ENCODE measurements at places on chromosomes 2 and 18.
A peak's percentile ranks its signal among the peaks of the same experiment; 100 is the strongest.

DNA sequence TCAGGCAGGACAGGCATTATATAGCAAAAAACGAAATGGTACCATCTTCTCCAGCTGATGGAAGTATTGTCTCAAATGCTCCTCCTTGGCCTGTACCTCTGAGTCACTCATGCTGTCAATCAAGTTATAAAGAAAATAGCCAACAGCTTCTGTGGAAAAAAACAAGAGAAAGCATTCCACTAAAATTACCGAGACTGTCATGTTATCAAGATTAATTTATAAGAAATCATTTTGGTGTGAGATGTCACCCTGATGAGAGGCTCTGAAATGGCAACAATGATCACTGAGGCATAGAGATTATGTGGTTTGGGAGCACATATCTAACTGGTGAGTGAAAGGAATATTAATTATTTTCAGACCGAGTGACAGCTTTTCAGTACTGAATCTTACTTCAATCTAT, 47.4 kb downstream of the LRPPRC start:
- no peak for DNase-seq

GRCh38 chr2:234412726-234413125, 84.2 kb downstream of the ARL4C start:
- DNase-seq: no peak

- DNase-seq: no peak
Measured at GRCh38 chr2:26892922-26893524, 45.1 kb downstream of the DPYSL5 start.

GRCh38 chr2:177076636-177077179, 135.9 kb upstream of the HNRNPA3 start:
- DNase-seq: no peak

DNA sequence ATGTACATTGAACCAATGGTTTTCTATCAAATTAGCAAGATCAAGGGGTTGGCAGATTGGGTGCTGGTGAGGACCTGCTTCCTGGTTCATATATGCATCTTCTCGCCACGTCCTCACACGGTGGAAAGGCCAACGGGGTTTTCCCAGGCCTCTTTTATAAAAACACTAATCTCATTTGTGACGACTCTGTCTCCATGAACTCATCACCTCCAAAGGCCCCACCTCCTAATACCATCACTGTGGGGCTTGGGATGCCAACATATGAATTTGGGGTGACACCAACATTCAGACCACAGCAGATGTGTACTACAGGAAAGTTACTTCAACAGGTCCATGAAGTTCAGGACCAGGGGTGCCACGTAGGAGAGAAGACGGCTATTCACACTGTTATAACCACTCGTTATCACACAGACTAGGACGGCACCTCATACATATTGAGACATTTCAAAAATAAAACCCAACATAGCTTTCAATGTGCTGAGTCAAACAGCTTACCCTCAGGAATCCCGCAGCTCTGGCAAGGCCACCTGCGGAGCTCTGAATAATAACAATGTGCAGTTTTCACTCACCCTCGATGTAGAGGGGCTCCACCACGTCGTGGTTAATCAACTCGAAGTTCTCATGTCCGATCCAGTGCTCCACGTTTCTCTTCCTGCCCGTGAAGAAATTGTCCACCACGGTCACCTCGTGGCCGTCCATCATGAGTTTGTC, 49.3 kb downstream of the UXS1 start:
- peak; percentile 53 for DNase-seq

GRCh38 chr18:24446953-24447538, 13.4 kb upstream of the HRH4 start:
- DNase-seq: no peak

DNA sequence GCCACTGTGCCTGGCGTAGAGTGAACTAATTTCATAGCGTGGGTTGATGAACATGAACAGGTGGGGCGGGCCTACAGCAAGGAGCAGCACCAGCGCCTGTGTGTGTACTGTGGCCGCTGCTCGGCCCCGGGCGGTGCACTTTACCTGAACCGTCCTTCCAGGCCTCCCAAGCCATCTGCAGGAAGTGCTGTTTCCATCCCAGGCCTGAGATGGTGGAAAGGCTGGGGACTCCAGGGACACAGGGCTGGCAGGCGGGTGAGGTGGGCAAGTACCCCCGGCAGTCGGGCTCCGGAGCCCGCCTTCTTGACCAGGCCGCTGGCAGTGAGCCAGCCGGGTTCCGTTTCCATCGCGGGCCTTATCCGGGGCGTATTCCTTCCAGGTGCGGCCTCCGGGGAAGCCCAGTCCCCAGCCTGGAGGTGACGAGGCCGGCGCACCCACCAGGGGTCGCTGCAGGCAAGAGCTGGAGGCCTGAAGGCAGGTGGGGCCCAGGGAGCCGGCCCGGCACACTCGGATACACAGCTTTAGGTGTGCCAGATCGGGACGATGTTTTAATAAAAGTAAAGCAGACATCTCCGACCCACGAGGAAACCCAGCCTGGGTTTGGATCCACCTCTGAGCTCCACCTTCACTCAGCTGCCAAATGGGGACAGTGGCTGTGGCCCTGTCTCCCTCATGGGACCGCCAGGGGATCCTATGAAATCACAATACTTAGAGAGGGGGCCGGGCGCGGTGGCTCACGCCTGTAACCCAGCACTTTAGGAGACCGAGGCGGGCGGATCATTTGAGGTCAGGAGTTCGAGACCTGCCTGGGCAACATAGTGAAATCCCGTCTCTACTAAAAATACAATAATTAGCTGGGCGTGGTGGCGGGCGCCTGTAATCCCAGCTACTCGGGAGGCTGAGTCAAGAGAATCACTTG, 22.7 kb upstream of the PDIA6 start:
- peak; percentile 70 for DNase-seq

GRCh38 chr2:1339388-1340140, 73.7 kb upstream of the TPO start:
- no peak for DNase-seq

GRCh38 chr2:164771897-164772296, 69.7 kb downstream of the COBLL1 start:
- DNase-seq: no peak

DNA sequence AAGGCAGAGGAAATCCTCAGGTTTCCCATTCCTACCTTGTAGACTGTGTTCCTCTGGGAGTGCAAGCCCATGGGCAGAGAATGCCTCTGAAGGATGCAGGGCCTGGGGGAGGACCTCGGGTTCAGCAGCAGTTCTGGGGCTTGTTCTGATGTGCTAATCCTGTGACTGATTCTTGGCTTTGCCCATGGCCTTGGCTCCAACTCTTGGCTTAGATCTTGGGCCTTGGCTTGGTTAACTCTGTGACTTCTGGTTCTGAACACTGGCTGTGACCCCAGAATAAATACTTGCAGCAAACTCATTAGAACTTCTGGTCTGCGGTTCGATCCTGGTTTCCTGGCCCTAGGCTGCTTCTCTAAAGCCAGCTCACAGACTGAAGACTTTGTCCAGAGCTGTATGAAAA, 366.9 kb upstream of the ZEB2 start:
- no peak for DNase-seq

DNA sequence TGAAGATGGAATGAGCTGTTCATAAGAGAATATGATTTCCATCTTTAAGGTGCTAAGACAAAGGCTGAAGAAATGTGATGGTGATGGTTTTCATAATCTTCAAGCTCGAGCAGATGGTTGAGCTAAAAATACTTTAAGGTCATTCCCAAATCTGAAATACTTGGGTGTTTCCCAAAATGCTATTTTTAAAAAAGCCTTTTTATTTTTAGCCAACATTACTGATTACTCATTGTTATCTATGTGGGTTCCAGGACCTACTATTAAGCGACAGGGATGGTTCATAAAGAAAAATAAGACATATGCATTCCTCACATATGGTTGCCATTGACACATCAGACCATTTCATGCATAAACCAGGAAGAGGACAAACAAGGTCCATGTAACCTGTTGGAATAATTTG, 298.5 kb downstream of the PLCL1 start:
- no peak for DNase-seq

GRCh38 chr2:231370429-231370748, 25.1 kb upstream of the B3GNT7 start:
- no peak for DNase-seq

GRCh38 chr18:31500051-31500688, 2.2 kb downstream of the DSG2 start:
- DNase-seq: no peak

GRCh38 chr18:27901424-27902226, 275.3 kb downstream of the CDH2 start:
- no peak for DNase-seq

DNA sequence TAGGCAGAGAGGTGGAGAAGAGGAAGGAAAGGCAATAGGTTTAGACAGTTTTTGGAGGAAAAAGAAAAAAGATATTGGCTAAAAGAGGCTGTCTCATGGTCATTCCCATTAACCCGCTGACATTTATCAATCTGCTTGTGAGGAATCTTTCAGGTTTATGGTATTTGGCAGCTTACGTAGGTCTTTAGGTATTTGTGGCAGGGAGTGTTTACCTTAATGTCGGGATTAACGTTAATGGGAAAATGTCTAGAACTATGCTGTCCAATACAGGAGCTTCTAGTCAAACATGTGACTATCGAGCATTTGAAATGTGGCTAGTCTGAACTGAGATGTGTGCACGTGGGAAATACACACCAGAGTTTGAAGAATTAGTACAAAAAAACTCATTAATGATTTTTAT, 144.2 kb downstream of the BABAM2 start:
- DNase-seq: no peak

- no peak for DNase-seq
Measured at GRCh38 chr2:65130664-65131175, 814 bp upstream of the RAB1A start.

- DNase-seq: no peak
Measured at GRCh38 chr2:142557391-142557790, 320.1 kb upstream of the KYNU start.

- DNase-seq: no peak
Measured at GRCh38 chr2:112841295-112842044, 4.9 kb upstream of the IL1B start.

DNA sequence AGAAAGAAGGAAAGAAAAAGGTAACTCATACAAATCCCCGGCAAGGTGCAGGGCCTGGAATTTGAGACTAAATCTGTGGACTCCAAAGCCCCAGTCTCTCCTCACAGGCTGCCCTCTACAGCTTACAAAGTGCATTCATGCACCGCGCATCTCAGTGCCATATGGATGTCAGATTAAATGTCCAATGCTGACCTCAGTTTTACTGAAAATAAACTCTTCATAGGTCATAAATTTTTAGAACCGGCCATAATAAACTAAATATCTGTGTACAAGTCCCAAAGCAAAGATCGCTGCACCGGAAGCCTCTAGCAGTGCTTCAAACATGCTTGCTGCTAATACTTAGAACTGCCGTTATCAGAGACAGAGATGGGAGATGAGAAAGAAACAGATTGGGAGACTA, 17.7 kb downstream of the ST6GAL2 start:
- DNase-seq: no peak
